Osteoblast (primary cell): ENCODE measurements at places on chromosomes 6 and 20. TPM values are rescaled to one million over a fixed set of nuclear protein-coding genes. Genes with fewer than 3 reads are reported as not detected.

FIG4 gene
- 27.1 and 33.9 TPM in 2 replicates for total RNA-seq

DNA sequence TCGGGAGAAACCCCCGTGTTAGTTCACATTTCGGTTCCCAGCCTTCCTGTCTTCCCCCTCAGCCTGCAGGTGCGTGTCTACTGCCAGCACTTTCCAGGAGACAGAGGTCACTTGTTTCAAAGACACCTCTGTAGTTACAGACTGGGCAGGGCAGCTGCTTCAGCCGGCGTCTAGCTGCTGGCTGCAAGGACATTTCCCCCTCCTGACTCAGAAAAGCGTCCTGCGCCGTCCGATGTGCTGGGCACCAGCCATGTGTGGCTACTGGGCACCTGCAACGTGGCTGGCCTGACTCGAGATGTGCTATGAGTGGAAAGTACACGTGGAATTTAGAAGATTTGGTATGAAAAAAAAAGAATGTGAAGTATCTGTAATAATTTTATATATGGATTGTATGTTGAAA lies 37.6 kb downstream of the RRBP1 start:
- DNase-seq, result peak; percentile 80

EPPIN gene
- not detected in 2 replicates for total RNA-seq

GRCh38 chr20:44885392-44886265 lies at the start of gene YWHAB:
Gene YWHAB, plus strand, starts transcription at chr20:44885705. Its CDS starts 15,829 bp downstream, at chr20:44901534.
- DNase-seq, result peak; percentile 99

GRCh38 chr6:90894285-90895130 lies 307.6 kb upstream of the MAP3K7 start:
- no peak for DNase-seq

TREML1 gene
- total RNA-seq, result not detected in 2 replicates

METTL24 gene
- total RNA-seq, result 0.29 and 0.36 TPM in 2 replicates

- no peak for DNase-seq
Measured at GRCh38 chr6:5314191-5314865, 53.0 kb downstream of the FARS2 start.

GRCh38 chr6:81215092-81215432 lies 537.4 kb downstream of the TENT5A start:
- DNase-seq, result no peak

DNA sequence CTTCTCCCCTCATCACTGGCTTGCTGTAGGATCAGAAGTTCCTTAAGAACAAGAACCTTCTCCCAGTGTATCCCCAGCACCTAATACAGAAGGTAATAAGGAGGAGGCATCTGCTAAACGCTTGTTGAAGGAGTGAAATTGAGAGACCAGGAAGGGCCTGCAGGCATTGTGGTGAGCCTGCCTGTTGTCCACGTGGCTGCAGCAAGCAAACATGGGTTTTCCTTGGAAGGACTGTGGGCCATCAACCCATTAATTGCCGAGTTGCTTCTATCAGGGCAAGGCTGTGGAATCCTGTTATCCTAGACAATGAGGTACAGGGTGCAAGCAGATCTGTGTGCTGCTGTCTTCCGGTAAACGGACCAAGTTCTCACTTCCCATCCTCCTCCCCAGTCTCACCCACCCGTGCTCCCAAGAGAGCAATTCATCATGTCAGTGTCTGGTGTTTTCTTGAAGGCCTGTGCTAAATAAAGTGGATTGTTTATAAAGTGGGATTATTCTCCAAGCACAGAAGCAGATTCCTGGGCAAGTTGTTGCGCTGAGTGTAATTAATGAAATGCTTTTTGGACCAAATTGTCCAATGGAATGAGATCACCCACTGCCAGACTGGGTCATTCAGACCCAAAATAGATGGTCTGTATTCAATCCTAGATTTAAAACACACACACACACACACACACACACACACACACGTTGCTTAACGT lies 164.6 kb upstream of the CDYL start:
- peak; percentile 27 for DNase-seq

DNA sequence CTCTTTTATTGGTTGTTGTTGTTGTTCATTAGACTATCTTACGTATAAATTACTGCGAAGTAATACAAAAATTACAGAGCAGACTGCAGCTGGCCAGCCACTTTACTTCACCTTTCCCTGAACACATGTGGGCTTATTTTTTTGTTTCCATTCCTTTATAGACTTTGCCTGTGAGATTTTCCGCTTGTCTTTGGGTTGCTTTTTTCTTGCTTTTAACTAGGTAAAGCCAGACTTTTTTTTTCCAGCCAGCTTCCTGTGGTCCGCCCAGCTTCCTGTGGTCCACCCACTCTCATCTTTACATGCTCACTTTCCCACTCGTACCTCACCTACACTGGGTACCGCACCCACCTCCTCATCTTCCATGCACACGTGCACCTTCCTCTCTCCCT lies 79.0 kb downstream of the IPCEF1 start:
- no peak for DNase-seq

GGTLC1 gene
- total RNA-seq, result not detected in 2 replicates

- DNase-seq, result no peak
Measured at GRCh38 chr6:455006-455585, 63.5 kb downstream of the IRF4 start.

DACT2 gene
- not detected in 2 replicates for total RNA-seq

GRCh38 chr6:8831366-8832152 lies 396.2 kb upstream of the SLC35B3 start:
- DNase-seq, result no peak

GRCh38 chr6:96014846-96015517 lies 792 bp upstream of the FUT9 start:
- DNase-seq, result peak; percentile 49

- DNase-seq, result no peak
Measured at GRCh38 chr6:50831186-50831585, 12.5 kb downstream of the TFAP2B start.

DNA sequence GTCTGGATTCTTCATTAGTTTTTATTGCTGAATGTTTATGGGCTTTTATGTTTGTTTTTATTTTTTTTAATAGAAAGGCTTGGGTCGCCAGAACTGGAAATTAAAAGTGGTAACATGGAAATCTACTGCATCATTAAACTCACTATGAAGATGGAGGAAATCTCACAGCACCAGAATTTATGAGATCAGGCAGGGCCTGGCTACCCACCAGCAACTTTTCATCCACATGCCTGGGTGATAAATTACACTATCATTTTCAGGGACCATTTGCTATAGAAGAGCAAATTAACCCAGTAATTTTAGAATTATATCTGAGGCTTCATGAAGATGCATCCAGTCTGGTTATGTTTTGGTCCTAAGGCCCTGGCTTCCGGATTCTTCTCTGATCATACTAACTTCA lies 57.8 kb upstream of the PLCB4 start:
- no peak for DNase-seq
